ENCODE measurements at places on chromosomes 5 and 9.

GRCh38 chr9:35164711-35165110 is 2.9 kb downstream of the UNC13B start:
- no peak for DNase-seq

GRCh38 chr9:124000161-124000783 is 11.3 kb upstream of the LHX2 start:
- no peak for DNase-seq

GRCh38 chr9:98121058-98121457 is 2.0 kb upstream of the TRIM14 start:
- no peak for DNase-seq

GRCh38 chr9:112360047-112360804 is 19.7 kb upstream of the HSDL2 start:
- no peak for DNase-seq

DNA sequence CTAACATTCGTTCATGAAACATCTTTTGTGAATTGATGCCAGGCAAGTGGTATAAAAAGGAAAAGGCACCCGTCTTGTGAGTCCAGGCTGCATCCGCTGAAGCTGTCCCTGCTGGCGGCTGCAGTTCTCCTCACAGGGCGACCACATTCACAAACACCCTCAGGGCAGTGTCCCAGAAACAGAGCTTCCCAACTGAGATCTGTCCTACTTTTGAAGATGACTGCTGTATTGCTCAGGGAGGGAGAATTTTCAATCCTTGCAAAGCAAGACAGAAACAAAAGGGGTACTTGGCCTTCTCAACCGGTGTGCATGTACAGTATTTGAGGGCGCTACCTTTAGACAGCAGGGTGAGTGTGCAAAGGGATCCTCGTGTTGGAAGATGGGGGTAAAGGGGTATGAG is 316.1 kb downstream of the GADD45G start:
- no peak for DNase-seq

GRCh38 chr5:88474574-88474973 is 205.9 kb upstream of the TMEM161B start:
- no peak for DNase-seq

- no peak for DNase-seq
Observed at GRCh38 chr9:106179191-106179590, 484.9 kb downstream of the TMEM38B start.

GRCh38 chr9:125304273-125304672 is 42.6 kb downstream of the GAPVD1 start:
- DNase-seq: no peak

GRCh38 chr9:68685770-68686169 is 19.3 kb upstream of the PIP5K1B start:
- DNase-seq: peak; percentile 48

DNA sequence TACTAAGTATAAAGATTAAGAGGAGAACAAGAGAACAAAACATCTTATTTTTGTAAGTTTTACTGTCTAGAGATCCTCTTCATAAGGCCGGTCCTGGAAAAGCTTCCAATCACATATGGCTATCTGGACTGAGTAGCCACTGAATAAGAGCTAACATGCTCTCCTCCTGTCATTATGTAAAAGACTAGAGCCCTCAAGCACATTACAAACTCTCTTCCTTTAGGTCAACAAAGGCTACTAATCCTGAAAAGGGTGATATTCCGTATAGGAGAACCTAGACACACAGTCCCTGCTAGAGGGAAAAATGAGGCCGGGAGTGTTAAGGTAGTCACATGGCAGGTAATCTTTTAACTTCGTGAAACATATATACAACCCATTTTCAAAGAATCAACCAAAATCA is 665.6 kb downstream of the EFNA5 start:
- DNase-seq: no peak

GRCh38 chr5:111225926-111226325 is 1.7 kb downstream of the CAMK4 start:
- peak; percentile 48 for DNase-seq

- no peak for DNase-seq
Observed at GRCh38 chr9:106921341-106921899, 58.5 kb downstream of the ZNF462 start.

- no peak for DNase-seq
Observed at GRCh38 chr5:132487095-132487428, 3.5 kb downstream of the IRF1 start.

GRCh38 chr5:8500426-8500825 is 631.5 kb downstream of the MTRR start:
- DNase-seq: no peak

GRCh38 chr9:130927338-130927737 is 11.7 kb downstream of the FIBCD1 start:
- no peak for DNase-seq

DNA sequence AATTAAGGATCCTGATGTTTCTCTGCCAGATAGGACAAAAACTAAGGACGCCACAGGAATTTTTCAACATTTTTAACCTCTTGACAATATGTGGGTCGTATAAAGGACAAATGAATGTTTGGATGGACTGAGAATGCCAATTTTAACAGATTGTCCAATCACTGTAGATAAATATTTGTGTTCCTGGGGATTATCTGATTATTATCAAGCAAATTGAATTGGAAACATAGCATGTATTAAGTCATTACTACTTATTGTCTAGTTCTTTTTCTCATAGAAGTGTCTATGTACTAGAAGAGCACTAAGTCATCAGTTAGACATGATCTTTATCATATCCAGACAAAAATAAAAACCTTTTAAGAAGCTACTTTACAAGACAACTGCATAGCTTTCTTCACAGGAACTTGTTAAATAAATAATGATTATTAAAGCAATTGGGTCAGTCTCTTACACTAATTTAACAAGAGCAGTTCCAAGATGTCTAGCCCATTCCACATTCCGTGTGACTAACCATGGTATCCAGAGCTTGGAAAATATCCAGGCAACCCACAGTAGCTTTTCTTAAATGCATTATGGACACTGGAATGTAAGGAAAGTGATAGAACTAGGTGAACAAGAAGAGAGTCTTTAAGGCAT is 127.5 kb upstream of the CDKN2B start:
- no peak for DNase-seq

DNA sequence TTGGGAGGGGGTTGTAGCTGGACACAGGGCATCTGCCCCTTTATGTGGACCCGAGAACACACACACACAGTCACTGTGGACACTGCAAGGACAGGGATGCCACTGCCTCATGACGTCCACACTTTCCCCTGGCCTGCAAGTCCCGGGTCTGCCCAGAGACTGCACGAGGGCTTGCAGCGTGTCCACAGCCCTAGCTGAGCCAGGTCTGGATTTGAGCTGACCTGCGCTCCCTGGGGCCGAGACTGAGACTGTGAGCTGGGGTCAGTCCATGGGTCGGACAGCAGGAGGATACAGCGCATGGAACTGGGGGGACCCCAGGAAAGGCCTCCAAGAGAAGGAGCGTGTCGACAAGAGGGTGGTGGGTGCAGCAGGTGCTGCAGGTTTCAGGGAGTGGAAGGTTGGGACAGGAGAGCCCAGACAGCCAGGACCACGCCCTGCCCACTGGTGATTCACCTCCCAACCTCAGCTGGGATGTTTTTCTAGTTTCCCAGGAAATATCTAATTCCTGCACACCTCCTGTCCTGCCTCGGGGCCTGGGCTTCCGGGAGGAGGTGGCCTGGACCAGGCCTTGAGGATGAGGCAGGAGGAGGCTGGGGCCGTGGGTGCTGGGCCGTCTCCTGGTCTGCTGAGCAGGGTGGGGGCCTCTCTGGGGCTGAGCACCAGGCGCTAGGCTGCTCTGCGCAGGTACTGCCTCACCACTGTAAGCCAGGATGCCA is 806 bp upstream of the RNF224 start:
- no peak for DNase-seq

DNA sequence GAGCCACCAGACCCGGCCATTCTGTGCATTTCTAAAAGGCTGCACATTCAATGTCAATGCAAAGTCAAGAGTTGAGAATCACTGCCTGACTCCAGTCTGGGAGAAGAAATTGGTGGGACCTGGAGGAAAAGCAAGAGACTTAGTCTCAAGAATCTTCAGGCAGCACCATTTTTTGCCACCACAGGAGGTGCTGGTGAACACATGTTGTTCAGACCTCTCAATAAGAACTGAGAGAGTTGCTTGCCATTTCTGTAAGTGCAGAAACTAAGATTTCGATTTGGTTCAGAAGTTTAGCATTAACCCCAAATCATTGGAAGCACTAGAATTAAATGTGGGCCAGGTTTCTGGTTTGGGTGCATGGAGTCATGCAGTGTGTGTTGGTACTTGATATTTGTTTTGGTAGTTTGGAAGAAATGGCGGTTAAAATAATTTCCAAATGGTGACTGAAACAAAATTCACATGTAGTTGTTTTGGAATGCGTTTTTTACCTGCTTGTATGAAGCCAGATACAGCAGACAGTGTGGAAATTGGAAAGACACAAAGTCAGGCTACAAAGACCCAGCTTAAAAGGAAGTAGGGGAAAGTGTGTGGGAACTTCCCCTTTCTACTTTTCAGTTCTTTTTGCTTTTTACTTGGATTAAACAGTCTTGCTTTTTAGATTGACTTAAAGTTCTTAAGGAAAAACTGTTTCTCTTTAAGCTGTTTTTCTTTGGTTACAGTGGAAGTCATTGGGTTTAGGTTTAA is 20.4 kb downstream of the PDE8B start:
- no peak for DNase-seq

- DNase-seq: no peak
Observed at GRCh38 chr9:35510383-35510753, 20.5 kb downstream of the RUSC2 start.

DNA sequence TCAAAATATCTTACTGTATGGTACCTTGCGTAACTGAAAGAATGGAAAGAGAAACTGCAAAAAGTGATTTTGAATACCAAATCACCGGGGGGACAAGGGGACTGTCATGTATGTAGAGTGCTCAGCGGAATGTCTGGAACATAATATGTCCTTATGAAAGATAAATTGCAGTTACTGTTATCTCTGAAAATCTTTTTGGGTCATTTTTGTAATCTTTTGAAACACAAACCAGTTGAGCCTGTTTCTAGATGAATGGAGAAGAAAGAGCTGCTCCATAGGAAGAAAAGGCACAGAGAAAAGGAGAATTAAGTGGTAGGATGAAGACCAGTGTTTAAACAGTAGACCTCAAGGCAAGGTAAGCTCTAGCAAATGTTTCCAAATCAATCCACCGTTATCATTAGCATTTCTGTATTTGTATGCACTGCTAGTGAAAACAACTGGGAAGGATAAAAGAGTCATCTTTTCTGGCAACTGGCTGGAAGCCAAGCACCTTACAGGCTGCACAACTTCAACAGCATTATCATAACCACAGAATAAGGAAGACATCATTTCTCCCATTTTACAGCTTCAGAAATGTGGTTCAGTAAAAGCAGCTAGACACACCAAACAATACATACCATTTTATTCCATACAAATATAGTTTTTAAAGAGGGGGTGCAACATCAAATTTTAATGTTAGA is 158.5 kb downstream of the TRPM3 start:
- no peak for DNase-seq

- DNase-seq: no peak
Observed at GRCh38 chr5:164435576-164435975, 930.2 kb downstream of the MAT2B start.

GRCh38 chr9:5470122-5470521 is 19.8 kb downstream of the CD274 start:
- no peak for DNase-seq

Measured in GM13977 (cell line).